GOT3 (cell line): ENCODE measurements at places on chromosomes 3 and 15.

- peak; percentile 39 for DNase-seq
These were observed 399 bp downstream of the MYO9A start for GRCh38 chr15:72117486-72118016.

GRCh38 chr15:41888662-41889253 lies 5.1 kb downstream of the SPTBN5 start:
- DNase-seq, result no peak

DNA sequence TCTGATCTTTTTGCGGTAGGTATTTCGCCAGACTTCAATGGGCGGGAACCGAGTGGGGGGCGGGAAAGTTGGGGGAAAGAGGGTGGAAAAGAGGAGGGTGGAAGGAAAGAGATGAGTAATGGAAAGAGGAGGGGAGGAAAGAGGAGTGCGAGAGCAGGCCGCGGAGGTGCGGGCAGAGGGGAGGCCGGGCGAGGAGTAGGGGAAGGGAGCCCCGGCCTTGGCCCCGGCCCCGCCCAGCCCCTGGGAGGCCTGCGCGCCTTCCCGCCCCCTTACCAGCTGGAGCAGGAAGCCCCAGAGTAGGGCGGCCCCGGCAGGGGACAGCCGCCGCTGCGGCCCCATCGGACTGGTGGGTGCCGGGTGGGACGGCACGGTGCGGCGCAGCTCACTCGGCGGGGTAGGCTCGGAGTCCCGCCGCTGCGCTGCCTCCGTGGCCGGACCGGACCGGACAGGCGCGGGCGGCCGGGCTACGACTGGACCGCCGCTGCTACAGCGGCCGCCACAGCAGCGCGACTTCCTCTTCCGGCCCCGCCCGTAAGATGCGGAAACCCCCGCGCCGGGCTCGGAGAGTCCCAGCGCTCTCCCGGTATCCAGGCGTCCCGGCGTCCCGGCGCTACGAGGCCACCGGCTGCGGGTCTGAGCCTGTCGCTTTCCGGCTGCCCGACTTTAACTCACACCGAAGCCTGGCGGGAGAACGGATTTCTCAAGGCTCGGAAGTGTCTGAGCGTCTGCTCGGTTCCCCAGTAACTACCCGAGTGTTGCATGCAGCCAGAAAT lies at the start of gene SPPL2A:
Gene SPPL2A, minus strand, starts transcription at position 512 of the 773 bp plus-strand sequence. Its CDS starts 173 bp downstream, at position 339.
- DNase-seq, result peak; percentile 72

DNA sequence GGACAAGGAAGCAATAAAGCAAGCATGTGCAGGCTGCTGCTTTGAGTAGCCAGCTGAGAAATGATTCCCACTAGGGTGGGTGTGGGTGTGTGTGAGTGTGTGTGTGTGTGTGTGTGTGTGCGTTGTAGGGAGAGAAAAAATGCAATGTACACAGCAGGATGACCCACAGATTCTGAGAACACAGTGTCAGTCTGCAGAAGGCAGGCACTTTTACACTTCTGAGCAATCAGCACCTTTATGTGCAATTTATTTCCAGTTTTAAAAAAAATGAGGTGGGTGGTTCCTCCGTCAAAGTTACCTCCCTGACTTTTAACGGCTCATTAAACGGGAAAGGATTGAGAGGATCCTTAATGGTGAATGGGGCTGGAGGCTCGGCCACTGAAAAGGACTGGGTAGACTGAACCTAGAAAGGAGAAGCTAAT lies 38.5 kb upstream of the LIPC start:
- no peak for DNase-seq

DNA sequence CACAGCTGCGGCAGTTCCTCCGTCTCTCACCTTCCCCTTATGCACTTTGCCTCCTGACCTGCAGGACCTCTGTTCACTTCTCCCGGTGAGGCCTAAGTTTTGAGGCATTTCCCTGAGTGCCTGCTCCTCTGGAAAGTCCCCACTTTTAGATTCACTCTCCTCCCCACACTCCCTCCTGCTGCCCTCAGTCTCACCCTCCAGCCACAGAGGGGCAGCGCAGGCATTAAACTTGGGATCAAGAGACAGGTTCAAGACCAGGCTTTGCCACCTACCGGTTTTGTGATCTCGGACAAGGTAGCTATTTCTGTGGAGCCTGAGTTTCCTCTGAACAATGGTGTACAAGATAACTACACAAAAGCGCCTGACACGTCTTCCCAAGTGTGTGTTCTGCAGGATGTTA lies 19.4 kb downstream of the SLC6A11 start:
- no peak for DNase-seq

DNA sequence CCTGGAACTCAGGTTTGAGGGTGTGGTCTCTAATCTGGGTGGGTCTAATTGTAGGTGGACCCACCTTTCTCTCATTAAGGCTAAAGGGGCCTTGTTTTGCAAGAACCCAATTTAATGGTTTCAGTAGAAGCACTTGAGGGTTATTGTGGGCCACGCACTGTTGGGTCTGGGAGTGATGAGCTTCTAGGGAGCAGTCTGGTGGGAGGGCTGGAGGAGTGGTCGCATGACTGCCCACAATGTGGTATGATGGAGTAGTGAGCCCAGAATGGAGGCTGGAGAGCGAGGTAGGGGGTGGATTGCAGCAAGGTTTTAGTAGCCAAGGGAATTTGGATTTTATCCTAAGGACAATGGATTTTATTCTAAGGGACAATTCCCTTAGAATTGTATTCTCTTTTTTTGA lies 2.7 kb downstream of the TATDN2 start:
- no peak for DNase-seq

DNA sequence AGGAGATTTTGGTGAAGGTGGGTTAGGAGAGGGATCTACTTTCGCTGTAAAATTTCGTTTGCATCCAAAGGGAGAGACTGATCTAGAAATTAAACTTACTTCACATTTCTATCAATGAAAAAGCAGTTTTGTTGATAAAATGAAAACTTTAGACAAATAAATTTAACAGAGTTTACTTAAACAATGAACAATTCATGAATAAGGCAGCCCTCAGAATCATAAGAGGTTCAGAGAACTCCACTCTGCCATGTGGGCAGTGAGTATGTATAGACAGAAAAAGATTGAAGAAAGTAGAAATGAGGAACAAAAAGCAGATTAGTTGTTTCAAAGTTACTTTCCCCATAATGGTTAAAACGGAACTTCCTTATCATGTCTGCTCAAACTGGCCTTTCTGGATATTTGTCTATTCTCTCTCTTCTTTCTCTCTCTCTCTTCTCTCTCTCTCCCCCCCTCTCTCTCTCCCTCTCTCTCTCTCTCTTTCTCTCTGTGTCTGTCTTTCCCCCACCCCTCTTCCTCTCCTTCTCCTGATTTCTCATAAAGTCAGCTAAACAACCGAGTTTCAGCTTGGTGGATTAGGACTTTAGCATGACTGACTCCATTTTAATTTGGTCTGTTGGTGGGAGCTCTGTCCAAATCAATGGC lies 248.9 kb downstream of the TJP1 start:
- DNase-seq, result no peak

DNA sequence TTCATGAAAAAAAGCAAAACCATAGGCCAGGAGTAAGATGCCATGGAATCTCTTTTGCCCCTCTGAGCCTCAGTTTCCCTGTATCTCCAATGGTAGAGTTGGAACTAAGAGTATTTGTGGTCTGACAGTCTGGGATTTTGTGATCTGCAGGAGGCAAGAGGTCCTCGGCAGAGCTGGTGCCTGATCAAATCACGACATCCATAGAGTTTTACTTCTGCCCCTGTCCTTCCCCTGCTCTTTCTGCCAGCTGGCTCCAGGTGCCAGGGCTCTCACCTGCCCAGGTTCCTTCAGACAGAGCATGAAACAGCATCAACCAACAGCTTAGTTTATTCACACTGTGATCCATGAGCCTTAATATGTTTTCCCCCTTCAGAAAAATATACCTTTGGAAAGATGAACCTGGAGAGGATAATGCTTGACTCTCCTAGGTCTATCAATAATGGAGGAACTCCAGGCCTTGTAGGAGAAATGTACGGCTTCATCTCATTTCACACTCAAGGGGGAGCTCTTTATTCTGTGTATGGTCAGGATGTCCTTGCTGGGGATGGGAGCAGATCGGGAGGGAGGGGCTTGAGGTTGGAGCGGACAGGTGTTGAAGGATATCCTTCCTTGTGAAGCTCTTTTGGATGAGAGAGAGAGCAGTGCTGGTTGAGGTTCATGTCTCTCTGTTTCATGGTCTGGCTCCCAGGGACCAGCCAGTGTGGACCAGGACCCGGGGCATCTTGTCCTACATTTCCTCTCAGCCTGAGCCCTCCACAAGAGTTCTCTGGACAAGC lies 309.9 kb downstream of the RPLP1 start:
- DNase-seq, result no peak

DNA sequence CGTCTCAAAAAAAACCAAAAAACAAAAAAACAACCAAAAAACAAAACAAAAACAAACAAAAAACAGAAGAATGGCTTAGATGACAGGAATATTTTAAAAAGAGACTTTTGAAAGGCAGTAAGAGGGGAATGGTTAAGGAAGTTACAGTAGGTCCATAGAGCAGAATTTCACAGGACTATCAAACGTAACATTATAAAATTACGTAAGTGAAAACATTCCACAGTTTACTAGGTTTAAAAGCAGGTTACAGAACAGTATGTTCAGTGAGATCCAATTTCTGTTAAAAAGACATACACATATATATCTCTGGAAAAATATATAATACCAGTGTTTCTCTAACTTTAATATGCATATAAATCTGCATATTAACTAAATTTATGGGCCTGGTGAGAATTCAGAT lies 50.2 kb upstream of the MUC13 start:
- no peak for DNase-seq

GRCh38 chr3:77038468-77038929 lies 1.4 kb upstream of the ROBO2 start:
- peak; percentile 2 for DNase-seq

DNA sequence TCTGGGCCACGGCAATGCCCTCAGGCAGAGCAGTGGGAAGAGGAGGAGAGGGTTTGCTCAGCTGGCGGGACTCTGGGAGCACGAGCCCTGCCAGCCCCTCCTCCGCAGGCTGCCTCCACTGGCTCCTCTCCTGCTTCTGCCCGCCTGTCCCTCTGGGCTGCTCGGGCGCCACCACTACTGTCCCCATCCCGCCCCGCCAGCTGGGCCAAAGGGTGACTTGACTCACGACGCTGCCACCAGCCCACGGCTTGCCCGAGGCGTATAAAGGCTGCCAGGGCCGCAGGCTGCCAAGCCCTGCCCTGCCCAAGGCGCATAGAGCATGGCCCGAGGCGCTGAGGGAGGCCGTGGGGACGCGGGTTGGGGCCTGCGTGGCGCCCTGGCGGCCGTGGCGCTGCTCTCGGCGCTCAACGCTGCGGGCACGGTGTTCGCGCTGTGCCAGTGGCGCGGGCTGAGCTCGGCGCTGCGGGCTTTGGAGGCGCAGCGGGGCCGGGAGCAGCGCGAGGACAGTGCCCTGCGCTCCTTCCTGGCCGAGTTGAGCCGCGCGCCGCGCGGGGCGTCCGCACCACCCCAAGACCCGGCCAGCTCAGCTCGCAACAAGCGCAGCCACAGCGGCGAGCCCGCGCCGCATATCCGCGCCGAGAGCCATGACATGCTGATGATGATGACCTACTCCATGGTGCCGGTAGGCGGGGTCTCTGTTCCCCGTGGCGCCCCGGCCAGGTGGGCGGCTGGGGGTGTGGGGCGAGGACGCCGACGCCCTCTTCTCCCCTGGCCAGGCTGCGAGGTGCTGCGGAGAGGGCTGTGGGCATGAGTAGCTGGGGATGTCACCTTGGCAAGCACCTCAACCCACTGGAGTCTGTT lies at the start of gene GLDN:
Gene GLDN, plus strand, starts transcription at position 290 of the 861 bp plus-strand sequence. Its CDS starts 30 bp downstream, at position 320.
- peak; percentile 15 for DNase-seq

DNA sequence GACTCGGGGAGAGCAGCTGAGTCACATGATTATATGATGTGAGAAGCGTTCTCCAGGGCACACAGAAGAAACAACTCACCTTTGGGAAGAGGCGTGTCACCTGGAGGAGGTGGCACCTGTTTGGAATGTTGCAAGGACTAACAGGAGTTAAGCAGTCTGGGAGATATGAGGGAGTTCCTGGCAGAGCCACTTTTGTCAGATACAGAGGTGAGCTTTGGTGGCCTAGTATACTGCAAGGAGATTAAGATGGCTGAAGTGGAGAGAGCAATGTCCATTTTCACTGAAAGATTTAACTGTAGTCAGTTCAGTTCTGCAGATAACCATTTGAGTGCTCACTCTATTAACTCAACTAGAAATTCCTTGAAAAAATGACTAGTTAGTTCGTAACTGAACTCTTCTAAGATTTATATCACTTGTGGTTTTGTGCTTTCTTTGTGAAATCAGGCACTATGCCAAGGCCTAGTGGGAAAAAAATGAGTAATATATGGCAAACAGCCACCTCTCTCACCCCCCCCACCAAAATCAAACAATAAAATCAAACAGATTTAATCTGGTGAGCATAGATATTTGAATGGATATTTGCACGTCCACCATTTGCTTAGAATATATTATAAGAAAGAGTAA lies 61.3 kb downstream of the CRYBG3 start:
- no peak for DNase-seq

DNA sequence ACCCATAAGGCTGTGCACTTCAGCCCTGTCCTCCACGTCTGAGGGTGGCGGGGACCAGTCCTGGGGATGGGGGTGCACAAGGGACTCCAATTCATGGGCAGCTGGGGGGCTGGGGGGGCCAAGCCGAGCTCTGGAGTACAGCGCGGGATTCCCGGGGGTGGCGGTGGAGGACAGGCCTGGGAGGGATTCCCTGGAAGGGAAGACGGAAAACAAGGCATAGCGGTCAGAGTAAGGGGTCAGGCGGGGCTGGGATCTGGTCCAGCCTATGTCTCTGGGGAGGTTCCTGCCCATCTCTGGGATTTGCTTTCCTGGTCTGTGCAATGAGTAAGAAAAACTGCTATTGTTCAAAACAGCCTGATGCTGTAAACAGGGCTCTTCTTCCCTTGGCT lies 8.1 kb upstream of the IGDCC3 start:
- no peak for DNase-seq

GRCh38 chr15:67117370-67117769 lies 52.0 kb downstream of the SMAD3 start:
- DNase-seq, result no peak

- DNase-seq, result no peak
These were observed 55.7 kb upstream of the PSMD6 start for GRCh38 chr3:64078966-64079365.
